Epithelial cell of umbilical artery (primary cell): ENCODE measurements at places on chromosomes 1 and 21. TPM values are rescaled to one million over a fixed set of nuclear protein-coding genes. Genes with fewer than 3 reads are reported as not detected.

TCP10L gene
- total RNA-seq: not detected in 2 replicates

SLAMF7 gene
- total RNA-seq: not detected in 2 replicates

HCN3 gene
- 0.30 and 0.32 TPM in 2 replicates for total RNA-seq

CYP4A22 gene
- not detected in 2 replicates for total RNA-seq

SV2A gene
- 2.3 and 4.9 TPM in 2 replicates for total RNA-seq

SPRR2A gene
- total RNA-seq: not detected in 2 replicates

ARHGEF16 gene
- 0.32 and 0.46 TPM in 2 replicates for total RNA-seq
